H4 (cell line): ENCODE measurements at places on chromosomes 3 and 15. TPM values are rescaled to one million over a fixed set of nuclear protein-coding genes. Genes with fewer than 3 reads are reported as not detected.

HTR3E gene
- total RNA-seq, result not detected in 2 replicates

MYLK gene
- 25.1 and 28.4 TPM in 2 replicates for total RNA-seq

GRCh38 chr15:77028451-77029165 is 33.7 kb downstream of the PSTPIP1 start:
- no peak for DNase-seq

GRCh38 chr15:57751177-57751800 is 44.8 kb downstream of the POLR2M start:
- DNase-seq, result peak; percentile 39

DNA sequence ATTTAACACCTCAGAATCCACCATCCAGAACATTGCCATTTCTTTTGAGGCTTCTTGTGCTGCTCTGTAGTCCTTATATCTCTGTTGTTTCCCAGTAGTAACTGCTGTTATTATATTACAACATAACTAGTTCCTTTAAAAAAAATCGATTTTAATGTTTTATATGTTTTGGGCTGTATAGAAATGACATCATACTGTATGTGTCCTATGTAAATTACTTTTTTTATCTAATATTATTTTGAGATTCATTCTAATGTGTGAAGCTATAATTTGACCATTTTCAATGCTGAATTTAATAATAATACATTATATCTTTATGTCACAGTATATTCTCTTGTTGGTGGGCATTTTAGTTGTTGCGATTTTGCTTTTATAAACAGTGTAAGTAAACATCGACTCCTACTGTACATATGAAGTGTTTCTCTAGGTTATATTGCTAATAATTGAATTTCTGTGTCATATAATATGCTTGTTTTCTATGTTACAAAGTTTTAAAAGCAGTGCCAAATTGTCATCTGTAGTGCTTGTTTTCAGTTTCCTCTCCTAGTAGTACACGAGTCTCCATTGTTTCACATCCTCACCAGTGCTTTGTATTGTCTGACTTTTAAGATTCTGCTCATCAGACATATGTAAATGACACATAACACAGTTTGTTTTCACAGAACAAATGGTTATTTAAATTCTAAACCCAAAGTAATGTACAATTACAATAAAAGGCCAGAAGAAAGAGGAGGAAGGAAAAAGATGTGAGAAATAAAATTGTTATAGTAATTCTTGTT is 172.0 kb upstream of the LRRFIP2 start:
- DNase-seq, result no peak

DNA sequence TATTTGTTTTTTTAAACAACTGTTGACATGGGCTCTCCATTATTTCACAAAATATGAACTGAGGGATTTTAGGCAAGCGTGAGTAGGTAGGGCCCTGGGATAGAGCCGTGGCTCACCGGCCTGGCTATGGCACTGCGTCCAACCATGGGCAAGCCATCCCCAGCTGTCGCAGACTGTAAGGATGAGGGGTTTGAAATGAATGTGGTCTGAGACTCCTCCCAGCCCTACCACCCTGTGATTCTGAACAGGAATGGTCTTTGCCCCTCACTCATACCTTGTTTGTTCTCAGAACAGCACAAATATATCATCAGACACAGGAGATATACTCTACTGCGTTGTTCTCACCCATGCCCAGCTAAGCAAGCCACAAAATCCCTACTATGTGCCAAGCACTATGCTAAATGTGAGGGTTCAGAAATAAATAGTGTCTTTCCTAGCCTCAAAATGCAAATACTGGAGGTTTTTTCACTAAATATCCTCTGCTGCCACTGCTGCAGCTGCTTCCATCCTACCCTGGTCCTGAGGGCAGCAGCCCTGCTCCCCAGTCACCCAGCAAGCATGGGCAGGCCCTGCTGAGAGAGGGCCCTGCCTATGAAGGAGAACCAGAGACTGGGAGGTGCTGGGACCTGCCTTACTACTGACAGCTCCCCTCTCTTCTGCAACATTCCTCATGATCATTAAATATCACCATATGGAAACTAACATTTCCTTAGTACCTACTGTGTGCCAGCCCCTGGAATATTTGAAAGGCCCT is 102.8 kb downstream of the XXYLT1 start:
- DNase-seq, result no peak
